ENCODE measurements at places on chromosomes 3 and 15.

- no peak for DNase-seq
These were observed 31.4 kb upstream of the RARB start for GRCh38 chr3:25396686-25397085.

GRCh38 chr3:180922242-180922641 lies 9.8 kb downstream of the FXR1 start:
- DNase-seq: no peak

GRCh38 chr3:32432711-32433530 lies 41.3 kb downstream of the CMTM7 start:
- DNase-seq: no peak

DNA sequence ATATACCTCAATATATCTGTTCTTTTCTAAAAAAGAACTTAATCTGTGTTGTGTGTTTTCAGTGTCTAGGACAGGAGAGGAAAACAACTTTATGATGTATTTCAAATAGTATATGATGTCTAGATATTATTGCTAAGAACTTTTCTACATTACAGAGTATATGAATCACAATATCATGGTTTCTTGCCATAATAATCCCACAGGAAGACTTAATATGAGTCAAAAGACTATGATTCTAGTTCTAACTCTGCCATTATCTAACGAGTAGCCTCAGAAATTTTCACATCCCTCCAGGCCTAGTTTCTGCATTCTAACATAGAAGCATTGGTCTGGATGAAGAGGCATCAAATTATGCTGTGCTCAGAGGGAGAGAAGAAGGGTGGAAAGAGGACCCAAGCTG lies 107.7 kb upstream of the SPRED1 start:
- DNase-seq: no peak

DNA sequence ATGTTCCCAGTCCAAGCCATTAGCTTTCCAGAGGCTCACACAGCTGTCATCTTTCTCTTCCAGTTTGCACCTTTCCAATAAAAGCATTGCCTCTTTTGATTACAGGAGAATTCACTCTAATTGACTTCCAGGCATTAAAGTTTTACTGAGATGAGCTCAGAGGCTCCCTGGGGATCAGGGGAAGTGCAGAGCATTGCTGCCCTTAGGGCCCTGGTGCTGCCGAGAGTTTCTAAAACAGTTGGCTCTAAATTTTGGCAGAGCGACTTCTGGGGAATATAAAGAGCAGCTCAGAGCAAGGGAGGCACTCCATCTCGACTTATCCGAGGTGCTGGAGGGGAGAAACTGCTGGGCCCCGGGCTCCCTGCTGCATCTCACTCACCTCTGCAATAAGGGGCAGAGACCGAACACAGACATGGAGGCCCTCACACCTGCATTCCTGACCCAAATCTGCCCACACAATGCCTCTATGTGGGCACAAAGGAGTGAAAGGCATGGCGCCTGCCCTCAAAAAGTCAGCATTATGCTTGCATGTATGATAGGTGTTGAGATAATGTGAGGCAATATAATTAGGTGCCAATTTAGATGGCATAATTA lies 61.7 kb downstream of the SCN11A start:
- no peak for DNase-seq

- no peak for DNase-seq
These were observed 250.9 kb downstream of the PLCL2 start for GRCh38 chr3:17135696-17136095.

GRCh38 chr15:65470866-65471265 lies 46.6 kb downstream of the DPP8 start:
- no peak for DNase-seq

DNA sequence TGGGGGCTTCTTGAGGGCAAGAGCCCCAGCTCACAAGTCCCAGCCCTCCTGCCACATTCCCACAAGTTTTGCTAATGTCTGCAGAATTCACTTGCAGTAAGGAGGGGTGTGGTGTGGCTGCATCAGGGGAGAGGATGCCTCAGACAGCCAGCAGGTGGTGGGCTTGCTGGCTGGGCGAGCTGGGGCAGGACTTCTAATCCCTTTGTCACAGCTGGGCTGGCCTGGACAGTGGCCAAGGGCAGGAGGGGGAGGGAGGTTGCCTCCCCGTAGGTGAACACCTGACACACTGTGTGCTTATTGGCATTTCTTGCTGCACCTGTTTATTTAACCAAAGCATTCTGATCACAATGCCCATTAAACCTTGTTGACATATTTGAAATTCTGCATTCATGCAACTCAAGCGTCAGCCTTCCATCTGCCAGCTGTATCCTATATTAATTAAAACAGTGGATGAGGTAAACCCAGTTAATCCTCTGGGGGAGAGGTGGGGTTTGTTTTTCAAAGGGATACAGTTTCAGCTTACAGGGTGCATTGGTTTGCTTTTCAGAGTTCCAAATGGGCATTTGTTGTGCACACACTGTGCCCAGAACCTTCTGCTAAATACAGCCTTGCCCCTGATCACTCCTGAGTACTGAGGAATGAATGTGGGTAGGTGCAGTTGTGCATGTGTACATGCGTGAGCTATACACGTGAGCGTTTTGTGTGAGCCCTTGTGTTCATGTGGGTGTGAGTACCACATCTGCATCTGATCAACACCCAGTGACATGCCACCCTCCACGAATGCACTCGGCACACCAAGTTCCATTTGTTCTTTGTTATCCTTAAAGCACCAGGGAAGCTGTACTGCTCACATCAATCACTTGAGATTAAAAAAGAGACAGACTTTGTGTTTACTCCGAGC lies 268.7 kb downstream of the XXYLT1 start:
- peak; percentile 95 for DNase-seq

- no peak for DNase-seq
These were observed 76.6 kb downstream of the CHCHD6 start for GRCh38 chr3:126780666-126781065.

- no peak for DNase-seq
These were observed 23.8 kb downstream of the MTMR14 start for GRCh38 chr3:9673082-9673481.

- no peak for DNase-seq
These were observed 44.8 kb downstream of the STRIT1 start for GRCh38 chr3:155248531-155249187.

DNA sequence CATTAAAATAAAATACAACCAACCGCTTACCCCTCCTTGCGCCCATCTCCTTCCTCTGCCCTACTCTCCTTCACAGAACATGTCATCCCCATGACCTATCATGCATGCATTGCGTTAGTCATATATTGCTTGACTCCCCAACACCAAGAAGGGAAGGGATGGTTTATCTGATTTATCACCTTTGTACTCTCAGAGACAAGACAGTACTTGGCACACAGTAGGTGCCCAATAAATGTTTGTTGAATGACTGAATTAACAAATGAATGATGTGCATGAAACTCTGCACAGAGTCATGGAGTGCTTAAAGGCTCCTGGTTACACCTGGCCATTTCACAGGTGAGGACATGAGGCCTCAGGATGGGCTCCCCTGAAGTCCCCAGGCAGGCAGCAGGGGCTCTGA lies 59.7 kb downstream of the IQSEC1 start:
- no peak for DNase-seq

DNA sequence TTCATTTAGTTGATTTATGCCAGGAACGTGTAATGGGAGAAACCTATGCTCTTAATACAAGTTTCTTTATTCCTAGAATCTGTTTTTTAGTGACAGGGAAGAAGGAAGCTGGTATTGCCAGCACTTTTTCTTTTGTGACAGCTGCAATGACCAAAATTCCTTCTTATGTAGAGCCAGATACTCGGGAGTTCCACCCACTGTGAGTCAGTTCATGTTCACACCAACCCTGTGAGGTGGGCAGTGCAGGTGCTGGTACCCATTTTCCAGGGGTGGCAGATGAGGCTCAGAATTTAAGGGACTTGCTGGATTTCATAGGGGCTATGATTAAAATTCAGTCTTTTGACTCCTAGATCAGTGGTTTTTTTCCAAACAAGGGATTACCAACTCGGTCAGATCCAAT lies 34.7 kb downstream of the OXNAD1 start:
- no peak for DNase-seq

DNA sequence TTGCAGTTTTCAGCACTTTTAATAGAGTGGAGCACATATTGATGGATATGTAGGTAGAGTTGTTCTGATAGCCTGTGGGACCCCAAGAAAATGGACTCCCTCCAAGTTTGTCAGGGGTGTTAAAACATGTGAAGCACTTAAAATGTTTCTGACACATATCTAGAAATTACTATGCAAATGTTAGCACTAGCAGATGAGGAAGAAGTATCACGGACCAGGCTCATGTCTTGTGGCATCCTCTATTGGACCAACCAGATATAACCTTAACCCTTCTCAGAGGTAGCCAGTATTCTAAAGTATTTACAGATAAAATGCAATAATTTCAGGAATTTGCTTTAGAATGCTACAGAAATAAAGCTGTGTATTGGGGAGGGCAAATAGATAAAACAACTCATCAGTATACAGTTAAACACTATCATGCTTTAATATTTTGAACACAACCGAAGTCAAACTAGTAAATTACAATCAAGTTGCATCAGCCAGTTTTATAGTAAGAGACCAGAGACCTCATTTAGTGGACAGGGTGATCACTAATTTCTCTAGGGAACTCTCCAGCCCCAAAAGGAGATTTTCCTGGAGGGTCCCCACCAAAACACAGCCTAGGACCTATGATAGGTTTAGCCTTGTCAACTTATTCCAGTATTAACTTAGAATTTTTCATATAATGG lies 57.2 kb upstream of the FBN1 start:
- no peak for DNase-seq

GRCh38 chr15:73480050-73480449 lies 37.1 kb downstream of the REC114 start:
- DNase-seq: no peak

DNA sequence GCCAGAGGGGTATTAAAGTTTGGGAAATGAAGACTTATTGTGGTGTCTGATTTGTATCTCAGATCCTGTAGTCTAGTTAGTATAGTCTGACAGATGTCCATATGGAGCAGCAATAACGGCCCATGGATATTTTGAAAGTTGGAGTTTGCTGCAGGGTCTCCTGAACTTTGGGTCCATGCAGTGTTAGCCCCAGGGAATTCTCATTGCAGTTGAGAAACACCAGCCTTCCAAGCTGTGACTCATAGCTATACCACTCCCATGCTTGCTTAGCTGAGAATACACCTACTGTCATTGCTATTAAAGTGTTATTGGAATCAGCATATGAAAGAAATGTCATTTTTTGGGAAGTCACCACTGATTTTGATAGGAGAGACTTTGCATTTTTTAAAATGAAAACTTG lies 29.2 kb downstream of the TMOD2 start:
- no peak for DNase-seq

- DNase-seq: no peak
These were observed 31.4 kb downstream of the ETV5 start for GRCh38 chr3:186077466-186077865.

- no peak for DNase-seq
These were observed 2.7 kb downstream of the SLC6A20 start for GRCh38 chr3:45793482-45794176.

GRCh38 chr15:91853948-91854638 lies 585 bp downstream of the SLCO3A1 start:
- no peak for DNase-seq

- DNase-seq: no peak
These were observed 165.2 kb upstream of the PDZRN3 start for GRCh38 chr3:73789825-73790444.

GRCh38 chr3:183252118-183252782 lies 803 bp upstream of the B3GNT5 start:
- no peak for DNase-seq

DNA sequence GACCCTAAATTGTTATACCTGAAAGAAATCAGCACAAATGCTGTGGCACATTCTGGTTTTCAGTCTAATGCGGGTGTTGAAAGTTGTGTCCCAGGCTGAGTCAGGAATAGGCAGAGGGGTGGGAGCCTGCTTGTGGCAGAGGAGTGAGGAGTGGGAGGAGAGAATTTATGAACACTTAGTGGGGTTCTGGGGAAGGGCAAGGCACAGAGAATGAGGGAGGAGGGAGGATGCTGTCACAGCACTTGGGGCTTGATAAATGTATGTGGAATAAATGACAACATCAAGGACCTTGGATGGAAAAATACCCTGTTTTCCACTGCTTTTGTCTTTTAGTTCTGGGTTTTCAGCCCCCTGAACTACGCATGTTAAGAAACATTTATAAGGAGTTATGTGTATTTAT lies 49.3 kb downstream of the ZNF621 start:
- DNase-seq: no peak

DNA sequence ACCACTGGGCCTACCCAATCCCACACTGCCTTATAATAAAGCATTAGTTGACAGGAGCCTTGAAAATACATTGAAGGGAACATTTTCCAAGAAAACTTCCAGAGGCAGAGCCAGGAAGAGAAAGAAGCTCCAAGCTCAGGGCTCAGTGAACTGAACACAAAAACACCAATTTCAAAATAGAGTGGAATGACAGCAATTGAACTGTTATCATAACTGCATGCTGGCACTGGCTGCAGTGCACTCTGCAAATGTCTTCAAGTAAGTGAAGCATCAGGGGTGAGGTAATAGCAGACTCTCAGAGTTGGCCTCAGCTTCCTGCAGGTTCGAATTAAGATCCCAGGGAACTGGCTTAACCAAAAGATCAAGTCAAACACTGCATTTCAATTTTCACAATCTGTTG lies 388.0 kb upstream of the WNT5A start:
- DNase-seq: no peak

- DNase-seq: no peak
These were observed 141.5 kb downstream of the USP13 start for GRCh38 chr3:179794355-179794754.

- DNase-seq: no peak
These were observed 134.2 kb downstream of the WDR72 start for GRCh38 chr15:53625260-53625659.

DNA sequence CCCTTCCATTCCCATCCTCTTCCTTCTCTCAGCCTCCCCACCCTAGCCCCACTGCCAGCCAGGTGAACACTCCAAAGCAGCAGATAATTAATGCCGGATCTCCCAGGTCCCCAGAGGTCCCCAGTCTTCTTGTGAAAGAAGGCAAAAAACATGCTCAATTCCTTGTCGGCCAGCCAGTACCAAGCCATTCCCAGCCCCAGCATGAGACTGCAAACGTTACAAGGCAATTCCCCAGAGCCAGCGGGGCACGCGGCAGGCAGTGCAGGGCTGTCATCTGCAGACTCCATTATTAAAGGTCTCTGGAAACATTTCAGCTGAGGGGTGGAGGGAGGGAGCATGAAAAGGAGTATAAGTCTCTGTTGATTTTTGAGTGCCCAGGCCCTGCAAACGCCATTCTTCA lies 117.8 kb downstream of the XXYLT1 start:
- DNase-seq: no peak
